Cerebellar nuclear complex (tissue), 1 donor: ENCODE measurements at places on chromosomes 2 and 18.

GRCh38 chr2:11602563-11603204, 67.3 kb downstream of the NTSR2 start:
- DNase-seq, result no peak

DNA sequence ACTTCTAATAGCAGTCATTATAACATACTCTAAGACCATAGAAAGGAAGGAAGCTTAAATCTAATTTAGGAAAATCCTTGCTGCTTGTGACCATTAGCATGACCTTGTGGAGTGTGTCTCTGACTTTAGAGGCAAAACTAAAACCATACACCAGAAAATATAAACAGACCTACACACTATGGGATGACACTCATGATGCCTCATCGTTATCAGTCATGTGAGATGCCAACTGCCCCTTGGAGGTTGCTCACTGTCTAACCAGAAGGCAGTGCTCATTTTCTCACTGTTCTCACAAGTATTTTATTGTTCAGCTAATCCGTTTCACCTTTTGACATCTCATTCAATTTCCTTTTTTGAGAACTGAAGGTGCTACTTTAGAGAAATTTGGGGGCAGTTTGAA, 376.9 kb downstream of the RND3 start:
- DNase-seq, result no peak

GRCh38 chr18:79574938-79575525, 104.6 kb upstream of the CTDP1 start:
- DNase-seq, result no peak

DNA sequence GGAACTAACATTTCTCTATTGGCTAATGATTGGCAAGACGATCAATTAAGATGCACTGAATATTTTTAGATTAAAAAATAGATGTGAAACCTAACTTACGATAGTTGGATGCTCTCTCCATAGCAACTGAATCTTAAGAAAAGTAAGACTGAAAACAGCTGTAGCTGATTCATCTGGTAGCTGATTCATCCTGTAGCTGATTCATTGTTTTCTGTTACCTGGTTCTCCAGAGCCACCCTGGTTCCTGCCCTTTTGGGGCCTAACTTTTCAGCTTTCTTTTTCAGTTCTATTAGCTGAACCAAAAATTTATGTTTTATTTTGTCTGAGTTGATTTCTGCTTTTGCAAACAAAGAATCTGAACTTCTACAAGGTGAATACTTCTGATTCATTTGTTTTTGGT, 22.7 kb upstream of the SPR start:
- DNase-seq, result no peak

GRCh38 chr2:71154279-71154678, 23.8 kb downstream of the MPHOSPH10 start:
- DNase-seq, result no peak

- no peak for DNase-seq
Observed at GRCh38 chr2:159285929-159286708, at the start of gene WDSUB1. Gene WDSUB1 (minus strand): TSS chr2:159286703. CDS start chr2:159283069, 3,634 bp downstream.

DNA sequence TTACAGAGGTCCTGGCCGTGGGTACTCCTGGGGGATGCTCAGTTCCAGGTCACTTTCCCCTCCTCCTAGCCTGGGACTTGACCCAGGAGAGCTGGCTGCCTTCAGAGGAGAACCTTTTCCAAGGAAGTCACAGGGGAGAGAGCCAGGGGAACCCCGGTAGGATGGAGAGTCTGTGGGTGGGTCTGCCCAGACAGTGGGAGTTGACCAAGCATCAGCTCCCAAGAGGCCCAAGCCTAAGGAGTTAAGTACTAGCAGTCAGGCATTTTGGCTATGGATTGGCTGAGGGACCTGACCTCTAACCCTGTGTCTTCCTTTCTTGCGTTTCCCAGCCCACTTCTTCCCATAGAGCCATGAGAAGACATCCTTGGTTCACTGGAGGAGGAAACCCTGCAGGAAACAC, 48.8 kb upstream of the PLB1 start:
- DNase-seq, result no peak

DNA sequence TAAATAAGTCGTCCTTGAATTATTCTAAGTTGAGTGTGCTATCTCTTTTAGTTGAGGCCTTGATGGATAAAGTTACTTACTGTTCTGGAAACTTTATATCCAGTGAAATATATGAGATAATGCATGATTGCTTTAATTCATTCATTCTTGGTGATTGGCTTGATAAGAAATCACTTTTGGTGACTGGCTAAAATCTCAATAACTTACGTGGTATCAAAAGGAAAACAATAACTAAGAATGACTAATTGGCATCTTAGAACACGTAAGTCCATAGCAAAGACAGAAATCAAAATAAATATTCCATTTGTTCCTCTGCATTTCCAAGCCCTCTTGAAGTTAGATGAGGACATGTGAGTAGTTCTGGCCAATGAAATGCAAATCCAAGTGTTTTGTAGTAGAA, 251.6 kb downstream of the NUP35 start:
- DNase-seq, result no peak

DNA sequence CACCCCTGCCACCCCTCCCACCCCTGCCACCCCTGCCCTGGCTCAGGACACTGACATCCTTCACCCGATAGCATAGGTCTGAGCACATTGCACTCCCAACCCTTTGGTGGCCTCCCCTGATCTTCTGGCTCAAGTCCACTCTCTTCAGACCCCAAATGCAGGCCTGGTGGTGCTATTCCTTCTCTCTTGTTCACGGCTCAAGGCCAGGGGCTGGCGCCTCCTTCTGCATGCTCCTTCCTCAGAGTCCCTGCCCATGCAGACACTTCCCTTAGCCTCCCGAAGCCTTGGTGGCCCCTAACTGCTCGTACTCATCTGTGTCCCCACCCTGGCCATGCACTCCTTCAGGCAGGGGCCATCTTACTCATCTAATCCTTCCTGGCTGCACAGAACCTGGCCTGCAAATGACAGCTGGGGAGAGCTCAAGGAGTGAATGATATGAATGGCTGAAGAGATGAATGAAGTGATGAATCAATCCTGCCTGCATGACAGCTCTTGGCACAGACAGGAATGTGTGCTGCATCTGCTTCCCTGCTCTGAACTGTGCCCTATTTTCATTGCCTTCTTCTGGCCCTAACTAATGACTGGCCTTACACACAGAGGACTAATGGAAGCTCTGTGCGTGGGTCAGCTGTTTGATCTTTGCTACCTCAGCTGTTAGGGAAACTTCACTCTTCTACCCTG, 290.8 kb downstream of the DYSF start:
- no peak for DNase-seq

DNA sequence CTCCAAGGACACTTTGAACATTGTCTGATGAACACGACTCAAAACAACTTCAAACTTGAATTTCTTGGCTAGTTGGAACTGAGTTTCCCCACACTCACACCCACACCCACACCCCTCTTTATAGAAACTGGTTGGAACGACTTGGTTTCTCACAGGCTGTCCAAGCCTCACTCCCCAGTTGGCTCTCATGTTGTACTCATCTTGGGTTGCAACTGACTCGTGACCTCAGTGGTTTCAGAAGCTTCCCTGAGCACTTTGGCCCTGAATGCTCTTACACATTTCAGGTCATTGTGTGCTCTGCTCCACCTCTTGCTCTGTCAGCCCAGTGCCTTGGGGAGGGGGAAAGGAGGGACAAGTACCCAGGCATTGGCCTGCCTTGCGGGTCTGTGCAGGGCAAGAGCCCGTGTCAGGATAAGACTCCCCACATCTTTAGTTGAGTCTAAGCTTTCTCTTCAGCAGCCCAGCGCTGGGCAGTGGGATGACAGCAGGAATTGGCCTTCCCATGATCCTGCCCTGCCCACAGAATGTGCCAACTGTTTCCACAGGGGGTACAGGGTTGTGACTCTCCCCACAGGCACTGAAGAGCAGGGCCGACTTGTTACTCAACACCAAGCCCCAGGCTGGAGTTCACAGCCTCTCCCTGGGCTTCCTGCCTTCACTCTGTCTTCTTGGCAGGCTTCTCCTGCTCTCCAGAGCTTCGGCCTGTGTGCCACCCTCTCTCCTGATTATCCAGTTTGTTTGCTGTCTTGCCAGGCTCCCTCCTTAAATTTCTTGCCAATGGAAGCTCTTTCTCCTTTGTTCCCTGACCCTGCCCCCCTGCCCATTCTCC, 104.6 kb downstream of the RTN4 start:
- no peak for DNase-seq

GRCh38 chr2:141906678-141907077, 224.1 kb downstream of the LRP1B start:
- DNase-seq, result no peak

DNA sequence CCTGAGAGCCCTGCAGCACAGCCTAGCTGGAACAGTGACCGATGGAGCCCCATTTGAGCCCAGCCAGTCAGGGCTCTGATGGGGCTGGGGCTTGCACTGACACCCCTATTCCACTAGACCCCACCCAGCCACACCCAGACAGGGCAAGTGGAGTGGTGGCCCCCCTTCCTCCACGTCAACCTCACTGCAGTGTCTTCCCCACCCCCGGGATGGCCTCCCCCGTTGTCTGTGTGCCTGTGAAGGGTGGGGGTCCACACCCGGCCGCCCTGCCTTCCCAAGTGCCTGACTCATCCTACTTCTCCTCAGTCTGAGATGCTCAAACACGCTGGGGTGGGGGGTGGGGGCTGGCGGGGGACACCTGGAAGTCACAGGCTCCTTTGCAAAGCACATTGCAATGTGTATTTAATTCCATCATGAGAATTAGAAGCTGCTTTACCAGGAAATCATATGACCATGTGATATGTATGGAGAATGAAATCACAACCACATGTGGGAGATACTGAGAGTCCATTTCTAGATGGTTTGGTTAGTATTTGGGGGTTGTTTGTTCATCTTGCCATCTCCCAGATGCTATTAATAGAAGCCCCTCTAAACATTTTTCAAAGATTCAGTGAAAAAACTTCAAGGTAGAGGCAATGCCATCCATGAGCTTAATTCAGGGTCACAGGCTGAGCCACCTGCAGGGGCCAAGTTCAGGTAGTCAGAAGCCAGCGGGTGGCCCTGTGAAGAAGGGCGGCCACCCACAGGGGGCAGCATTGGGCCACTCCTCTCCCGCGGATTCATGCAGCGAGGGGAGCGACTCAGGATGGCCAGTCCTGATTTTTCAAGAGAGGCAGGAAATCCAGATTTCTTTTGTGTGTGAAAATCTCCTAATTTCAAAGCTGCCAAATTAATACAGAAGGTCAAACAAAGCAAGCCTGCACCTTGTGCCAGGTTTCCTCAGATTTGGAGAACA, 22.7 kb upstream of the GMPPA start:
- DNase-seq, result peak; percentile 60

DNA sequence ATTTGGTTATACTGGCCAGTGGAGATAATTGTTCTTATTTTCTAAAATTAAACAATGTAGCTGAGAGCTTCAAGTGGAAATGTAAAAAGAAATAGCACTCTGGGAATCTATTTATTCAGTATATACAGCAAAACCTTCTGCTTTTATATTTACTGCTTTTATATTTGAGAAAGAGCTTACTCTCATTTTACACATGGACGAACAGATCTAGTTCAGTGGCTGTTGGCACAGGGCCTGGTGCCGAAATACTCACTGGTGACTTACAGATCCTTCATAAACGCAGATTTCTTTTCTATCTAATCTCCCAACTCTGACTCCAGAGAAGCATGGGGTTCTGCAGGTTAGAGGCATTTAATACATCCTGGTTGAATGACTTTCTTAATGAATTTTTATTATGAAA, 266.2 kb downstream of the ASXL3 start:
- no peak for DNase-seq

- no peak for DNase-seq
Observed at GRCh38 chr2:113105047-113105785, 22.2 kb upstream of the IL1RN start.

- no peak for DNase-seq
Observed at GRCh38 chr2:204031056-204031455, 94.5 kb downstream of the ICOS start.

DNA sequence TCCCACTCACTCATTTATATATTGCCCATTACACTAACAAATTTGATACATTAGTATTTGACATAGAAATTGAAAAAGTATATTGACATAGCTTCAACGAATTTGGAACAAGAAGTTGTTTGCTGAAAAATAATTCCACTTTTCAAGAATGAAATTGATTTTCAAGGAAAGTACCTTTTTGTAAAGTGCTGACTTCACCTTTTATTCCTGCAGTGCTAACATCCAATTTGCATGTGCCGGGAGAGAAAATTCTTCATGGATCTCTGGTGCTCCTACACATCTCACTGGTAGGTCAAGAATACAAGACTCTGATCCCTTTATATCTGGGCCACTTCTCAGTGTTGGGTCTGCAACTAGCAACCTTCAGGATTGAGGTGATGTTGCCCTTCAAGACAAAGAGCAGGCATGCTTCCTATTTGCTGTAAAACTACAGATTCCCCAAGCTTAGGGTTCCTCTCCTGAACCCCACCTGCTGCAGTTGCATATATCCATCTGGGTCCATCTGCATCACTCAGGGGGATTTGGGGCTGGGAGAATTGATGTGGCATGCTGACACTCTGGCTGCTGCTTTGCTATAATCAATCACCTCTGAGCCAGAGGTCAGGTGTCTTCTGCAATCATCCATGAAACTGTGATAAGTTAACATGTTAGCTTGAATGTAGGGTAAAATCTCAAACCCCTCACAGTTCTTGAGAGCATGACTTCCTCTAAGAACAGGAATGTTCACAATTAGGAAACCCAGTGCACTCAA, 108.4 kb upstream of the TTN start:
- no peak for DNase-seq

- no peak for DNase-seq
Observed at GRCh38 chr2:43114210-43114609, 112.2 kb downstream of the ZFP36L2 start.

DNA sequence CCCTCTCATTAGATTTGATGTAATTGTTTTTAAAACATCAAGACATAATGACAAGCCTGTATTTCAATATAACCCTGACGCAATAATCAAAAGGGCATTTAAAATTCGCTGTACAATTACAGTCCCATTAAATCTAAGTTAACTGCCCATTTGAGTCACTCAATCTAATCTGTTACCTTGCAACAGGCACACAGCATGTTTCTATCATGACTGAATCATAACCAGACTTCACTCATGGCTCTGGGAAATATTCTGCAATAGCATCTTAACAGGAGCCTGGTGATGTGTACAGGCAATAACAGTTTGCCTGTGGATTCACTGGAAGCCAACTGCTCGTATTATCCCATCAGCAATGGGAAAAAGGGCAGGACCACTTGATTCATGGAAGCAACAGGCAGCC, 142.3 kb upstream of the NCKAP5 start:
- DNase-seq, result no peak

GRCh38 chr18:44683556-44683955, 2.9 kb downstream of the SETBP1 start:
- no peak for DNase-seq

- DNase-seq, result no peak
Observed at GRCh38 chr2:167411367-167411766, 523.1 kb downstream of the XIRP2 start.

- DNase-seq, result no peak
Observed at GRCh38 chr2:74041182-74041581, 56.5 kb downstream of the TET3 start.
